ENCODE measurements at places on chromosomes 3 and 15.

DNA sequence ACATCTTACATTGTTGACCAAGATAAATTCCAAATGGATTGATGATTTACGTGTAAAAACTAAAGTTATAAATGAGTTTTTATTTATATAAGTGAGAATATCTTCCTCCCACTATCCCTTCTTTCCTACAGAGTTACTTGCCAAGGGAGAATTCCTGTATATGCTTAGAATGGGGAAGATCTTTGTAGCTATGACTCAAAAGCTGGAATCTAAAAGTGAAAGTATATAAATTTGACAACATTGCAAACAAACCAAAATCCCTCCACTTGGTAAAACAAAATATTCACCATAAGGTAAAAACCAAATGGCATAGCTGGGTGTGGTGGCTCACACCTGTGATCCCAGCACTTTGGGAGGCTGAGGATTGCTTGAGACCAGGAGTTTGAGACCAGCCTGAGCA lies 52.7 kb upstream of the GCNT3 start:
- DNase-seq: no peak

DNA sequence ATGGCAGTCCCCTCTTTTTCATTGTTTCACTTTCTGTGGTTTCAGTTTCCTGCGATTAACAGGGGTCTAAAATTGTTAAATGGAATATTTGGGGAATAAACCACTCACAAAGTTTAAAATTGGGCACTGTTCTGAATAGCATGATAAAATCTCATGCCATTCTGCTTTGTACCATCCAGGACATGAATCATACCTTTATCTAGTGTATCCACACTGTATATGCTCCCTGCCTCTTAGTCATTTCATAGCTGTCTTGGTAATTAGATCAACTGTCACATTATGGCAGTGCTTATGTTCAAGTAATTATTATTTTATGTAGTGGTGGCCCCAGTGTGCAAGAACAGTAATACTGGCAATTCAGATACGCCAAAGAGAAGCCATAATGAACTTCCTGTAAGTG lies 734.5 kb downstream of the ZPLD1 start:
- DNase-seq: no peak

DNA sequence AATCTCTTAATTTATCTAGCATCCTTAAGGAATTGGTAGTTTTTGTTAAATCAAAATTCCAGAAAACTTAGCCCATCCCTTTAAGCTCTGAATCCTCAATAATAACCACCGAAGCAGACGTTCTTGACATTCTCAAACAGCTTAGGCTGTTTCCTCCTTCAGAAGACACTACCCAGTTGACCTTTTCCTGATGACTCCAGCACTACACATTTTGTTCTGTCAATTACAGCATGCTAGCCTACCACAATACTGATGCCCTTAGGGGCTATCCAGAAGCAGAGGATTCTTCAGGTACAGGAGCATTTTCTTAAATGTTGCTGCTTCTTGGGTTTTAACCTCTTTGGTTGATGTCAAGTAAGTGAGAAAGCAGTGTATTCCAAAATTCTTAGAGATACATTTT lies 33.4 kb downstream of the ETV5 start:
- DNase-seq: no peak

GRCh38 chr3:184314700-184315542 lies 515 bp downstream of the EIF4G1 start:
- peak; percentile 73 for DNase-seq

GRCh38 chr15:52575072-52575471 lies 6.2 kb upstream of the ARPP19 start:
- DNase-seq: no peak

- DNase-seq: no peak
Observed at GRCh38 chr3:89252016-89252415, 144.6 kb downstream of the EPHA3 start.

- DNase-seq: no peak
Observed at GRCh38 chr15:64355348-64355943, 527 bp downstream of the CSNK1G1 start.

DNA sequence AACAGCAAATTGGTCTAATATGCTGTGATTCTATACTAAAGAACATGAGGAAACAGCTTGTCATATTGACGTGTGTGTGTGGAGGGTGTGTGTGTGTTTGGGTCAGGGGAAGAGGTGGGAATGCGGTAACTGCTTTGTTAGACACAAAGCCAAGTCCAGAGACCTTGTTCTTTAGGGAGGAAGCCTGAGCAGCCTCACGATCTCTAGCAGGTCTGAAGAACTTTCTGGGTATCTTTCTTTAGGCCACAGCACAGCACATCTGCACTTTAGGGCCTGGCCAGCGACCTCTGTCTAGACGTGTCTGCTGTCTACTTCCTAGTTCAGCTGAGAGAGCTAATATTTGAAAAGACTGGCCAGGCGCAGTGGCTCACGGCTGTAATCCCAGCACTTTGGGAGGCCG lies 220.0 kb upstream of the TPRG1 start:
- DNase-seq: no peak

DNA sequence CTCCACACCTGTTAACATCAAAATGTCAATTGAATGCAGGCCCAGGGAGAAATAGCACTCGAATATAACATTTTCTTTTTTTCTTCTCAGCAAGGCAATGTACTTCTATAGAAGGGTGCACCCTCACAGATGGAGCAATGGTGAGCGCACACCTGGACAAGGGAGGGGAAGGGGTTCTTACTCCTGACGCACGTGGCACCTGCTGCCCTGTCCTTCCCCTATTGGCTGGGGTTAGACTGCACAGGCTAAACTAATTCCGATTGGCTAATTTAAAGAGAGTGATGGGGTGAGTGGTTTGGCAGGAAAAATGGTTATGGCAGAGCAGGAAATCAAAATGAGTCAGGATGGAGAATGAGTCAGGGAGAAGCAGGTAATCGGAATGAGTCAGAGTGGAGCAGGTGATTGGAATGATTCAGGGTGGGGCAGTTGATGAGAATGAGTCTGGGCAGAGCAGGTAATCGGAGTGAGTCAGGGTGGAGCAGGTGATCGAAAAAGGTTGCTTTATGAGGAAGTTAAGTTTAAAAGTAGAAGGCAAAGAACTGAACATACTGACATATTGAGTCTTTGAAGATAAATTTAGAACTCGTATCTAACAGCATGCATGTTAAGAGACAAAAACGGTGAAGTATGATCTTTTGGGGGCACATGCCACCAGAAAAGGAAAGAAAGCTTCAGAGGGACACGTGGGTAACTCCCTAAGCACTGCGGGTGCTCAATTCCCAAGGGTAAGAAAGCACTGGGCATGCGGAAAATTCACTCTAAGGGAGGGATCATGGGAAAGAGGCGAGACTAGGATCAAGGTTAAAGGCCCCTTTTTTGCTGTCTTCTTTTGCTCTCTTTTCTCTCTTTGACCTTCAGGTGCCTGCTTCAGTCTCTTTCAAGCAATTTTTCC lies 72.9 kb upstream of the GALNT15 start:
- no peak for DNase-seq

GRCh38 chr3:125381314-125381713 lies 6.2 kb upstream of the ZNF148 start:
- DNase-seq: no peak

- DNase-seq: no peak
Observed at GRCh38 chr3:73378207-73378606, 246.5 kb downstream of the PDZRN3 start.

DNA sequence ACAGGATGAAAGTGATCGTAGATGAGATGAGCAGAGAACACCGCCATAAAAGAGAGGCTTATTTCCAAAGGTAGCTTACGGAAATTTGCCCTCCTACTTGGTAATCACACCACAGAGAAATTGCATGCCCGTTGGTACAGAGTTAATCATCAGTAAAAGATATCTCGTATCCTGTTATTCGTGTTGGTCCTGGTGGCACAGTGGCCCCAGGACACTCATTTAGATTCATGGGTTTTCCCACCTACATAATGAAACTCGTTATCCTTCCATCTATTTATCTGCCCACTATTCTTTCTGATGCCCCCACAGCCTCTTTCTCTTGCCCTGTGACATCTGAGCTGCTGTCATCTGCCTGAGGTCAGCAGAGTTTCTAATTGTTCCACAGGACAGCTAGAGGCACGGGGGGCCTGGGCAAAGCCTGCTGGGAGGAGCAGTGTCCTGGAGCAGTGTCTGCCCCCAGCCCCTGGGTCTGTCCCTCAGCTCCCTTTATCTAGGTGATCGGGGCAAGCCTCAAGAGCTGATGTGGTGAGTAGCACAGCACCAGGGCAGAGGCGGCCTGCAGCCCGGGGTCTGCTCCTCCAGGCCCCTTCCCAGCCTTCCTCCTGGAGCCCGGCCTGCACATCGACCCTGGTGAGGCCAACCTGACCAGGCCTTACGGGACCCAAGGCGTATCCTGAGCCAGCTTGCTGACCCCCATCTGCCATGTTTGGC lies 42.2 kb downstream of the PXYLP1 start:
- DNase-seq: no peak

GRCh38 chr3:24302396-24302795 lies 192.3 kb downstream of the THRB start:
- no peak for DNase-seq

GRCh38 chr15:31776039-31776438 lies 254.3 kb upstream of the CHRNA7 start:
- DNase-seq: no peak

GRCh38 chr3:45244356-45244755 lies 18.3 kb upstream of the TMEM158 start:
- no peak for DNase-seq

DNA sequence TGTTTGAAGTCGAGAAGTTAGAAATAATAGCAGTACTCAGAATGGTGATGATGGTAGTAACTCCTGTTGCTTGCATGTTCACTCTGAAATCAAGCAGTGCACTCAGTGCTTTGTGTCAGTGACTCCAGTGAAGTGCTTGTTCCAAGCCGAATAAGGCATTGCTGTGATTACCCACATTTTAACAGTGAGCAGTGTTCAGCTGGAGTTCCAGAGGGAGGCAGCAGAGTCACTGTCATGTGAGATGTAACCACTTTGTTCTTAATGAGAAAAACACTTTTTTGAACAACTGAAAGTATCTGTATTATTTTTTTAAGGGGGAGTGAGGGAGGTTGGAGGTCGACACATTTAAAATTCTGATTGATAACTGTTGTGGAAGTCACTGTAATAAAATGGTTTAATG lies 3.7 kb downstream of the MDFIC2 start:
- DNase-seq: no peak

- peak; percentile 60 for DNase-seq
Observed at GRCh38 chr3:185353823-185354614, 8.9 kb upstream of the MAP3K13 start.

DNA sequence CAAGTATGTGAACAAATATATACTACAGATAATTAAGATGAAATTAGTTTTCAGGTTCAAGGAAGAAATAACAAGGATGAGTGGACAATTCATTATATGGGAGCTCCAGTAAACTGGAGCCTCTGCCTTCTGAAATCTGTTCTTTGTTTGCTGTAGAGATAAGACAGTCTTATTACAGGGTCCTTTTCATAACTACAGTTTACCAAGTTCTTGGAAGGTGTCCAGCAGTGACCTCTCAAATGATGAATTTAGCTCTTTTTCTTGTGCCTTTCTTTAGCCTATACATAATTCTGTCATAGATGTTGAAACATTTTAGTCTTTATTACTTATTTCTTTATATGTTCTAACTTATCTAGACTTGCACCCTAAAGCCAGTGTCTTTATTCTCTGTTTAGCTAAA lies 89.7 kb upstream of the GBE1 start:
- no peak for DNase-seq

GRCh38 chr15:71709808-71710418 lies 100.4 kb upstream of the NR2E3 start:
- no peak for DNase-seq

DNA sequence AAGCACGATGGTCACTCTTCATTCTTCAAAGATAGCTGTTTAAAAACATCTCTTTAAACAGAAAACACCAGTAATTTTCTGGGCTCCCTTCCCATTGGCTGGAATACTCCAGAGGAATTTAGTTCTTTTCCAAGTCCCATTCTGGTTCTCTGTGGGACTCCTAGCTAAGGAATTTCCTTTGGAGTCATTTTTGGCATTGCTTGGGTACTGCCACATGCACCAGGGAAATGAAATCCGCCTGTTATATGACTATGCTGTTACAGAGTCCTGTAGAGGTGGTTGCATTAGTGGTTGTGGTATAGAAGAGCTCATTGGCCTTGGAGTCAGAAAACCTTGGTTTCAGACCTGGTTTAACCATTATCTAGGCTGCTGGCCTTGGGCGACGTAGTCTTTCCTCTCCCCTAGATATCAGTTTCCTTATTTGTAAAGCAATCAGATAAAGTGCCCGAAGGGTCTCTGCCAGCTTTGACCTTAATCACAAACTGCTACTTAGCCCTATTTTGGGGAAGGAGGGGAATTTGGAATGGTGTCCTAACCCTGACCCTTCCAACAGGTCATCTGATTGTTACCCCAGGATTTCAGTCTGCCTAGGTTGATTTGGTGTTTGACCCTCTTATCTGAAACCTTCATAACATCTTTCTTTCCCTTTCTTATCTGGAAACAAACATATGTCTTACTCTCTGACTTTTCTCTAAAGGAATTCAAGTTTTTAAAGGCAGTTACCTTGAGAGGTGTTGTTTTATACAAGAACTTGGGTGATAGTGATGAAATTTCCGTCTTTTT lies 13.4 kb downstream of the RTP1 start:
- DNase-seq: no peak

- peak; percentile 47 for DNase-seq
Observed at GRCh38 chr15:44537735-44538240, 841 bp downstream of the EIF3J start.

- DNase-seq: peak; percentile 25
Observed at GRCh38 chr3:97882975-97883598, 61.3 kb downstream of the CRYBG3 start.

DNA sequence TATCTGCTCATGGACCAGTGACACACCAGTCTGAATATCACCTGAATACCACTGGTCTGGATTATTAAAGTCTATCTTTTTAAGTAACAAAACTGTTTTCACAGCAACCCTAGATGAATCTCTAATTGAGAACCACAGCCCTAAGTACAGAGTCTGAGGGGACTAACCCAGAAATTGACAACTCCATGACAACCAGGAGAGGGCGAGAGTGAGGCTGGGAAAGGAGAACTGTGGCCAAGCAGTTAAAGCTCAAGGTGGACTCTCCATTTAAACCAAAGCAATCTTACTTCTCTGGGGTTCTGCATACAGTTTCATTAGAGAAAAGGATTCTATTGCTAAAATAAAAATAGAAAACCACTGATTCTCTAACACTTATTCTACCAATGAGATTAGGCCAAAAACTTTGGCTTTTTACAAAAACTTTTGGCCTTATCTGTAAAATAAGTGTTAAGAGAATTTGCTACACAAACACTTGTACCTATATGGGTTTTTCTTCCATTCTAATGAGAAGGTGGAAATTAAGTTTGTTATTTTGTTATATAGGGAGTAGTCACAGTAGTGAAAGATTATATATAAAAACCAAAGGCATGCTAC lies 11.4 kb downstream of the NEK10 start:
- DNase-seq: peak; percentile 75

DNA sequence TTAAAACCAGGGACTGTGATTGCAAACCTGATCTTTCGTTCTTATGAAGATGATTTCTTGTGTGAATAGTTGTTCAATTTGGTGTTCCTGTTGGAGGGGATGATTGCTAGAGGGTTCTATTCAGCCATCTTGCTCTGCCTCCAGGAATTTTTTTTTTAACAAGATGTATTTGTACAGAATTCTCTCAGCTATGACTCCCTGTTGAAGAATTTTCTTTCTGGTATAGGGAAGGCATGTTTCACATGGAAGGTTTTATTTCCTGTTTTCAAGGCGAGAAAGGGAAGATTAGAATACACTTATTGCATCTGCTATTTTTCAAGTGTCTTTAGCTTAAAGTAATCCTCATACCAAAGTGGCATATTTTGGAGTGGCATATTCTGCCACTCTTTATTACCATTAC lies 5.6 kb upstream of the LRRC34 start:
- no peak for DNase-seq

Measured in CD4-positive, alpha-beta T cell treated with Interleukin-4 for 1 hour (primary cell).